ENCODE measurements at places on chromosomes 3 and 15. TPM values are rescaled to one million over a fixed set of nuclear protein-coding genes. Genes with fewer than 3 reads are reported as not detected.
A peak's percentile ranks its signal among the peaks of the same experiment; 100 is the strongest.

The LMAN1L gene
- 1.1 TPM for total RNA-seq

The CCR2 gene
- total RNA-seq: not detected

The ZBBX gene
- total RNA-seq: 0.49 TPM

The THSD4 gene
- 29.6 TPM for total RNA-seq

GRCh38 chr15:50377867-50378751 is 23.1 kb upstream of the GABPB1 start:
- no peak for DNase-seq
- no peak overlapping the region for H3K27ac ChIP-seq
- H3K4me1 ChIP-seq: no peaks in the 10 kb centered on the region
- no peaks in the 10 kb centered on the region for H3K27me3 ChIP-seq

DNA sequence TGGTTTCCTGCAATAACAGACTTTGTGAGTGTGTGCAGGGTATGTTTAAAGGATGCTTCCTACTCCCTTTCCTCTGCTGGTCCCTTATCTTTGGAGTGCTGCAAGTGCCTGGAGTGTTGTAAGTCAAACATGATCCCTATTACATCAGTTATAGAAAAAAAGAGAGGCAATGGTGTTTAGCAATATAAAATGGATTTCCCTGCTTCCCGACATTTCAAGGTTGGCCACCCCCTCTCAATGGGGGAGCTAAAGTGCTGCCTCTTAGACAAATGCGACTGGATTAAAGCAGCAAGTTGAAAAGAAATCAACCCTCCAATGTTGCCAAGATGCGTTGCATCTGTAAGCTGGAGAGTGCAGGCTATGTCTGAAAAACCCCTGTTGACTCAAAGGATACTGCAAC is 203.1 kb upstream of the WNT5A start:
- no peak for DNase-seq
- no peak overlapping the region for H3K4me3 ChIP-seq
- H3K4me1 ChIP-seq: no peaks in the 10 kb centered on the region
- no peaks in the 10 kb centered on the region for H3K27me3 ChIP-seq
- no peak overlapping the region for H3K27ac ChIP-seq

DNA sequence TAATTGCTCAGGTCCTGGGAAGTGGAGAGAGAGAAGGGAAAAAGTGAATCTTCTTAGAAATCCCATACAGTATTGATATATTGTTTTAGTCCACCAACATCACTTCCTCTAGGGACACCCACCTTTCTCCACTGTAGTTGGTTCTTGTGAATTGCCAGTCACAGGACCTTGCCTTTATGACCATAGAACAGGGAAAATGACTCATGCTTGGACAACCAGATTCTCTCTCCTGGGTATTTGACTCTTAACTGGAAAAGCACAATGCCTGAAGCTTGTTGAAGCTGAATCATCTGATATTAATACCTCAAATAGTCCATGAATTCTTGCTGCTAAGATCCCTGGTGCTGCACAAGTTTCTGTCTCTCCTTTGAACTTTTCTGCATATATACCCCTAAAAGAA is 32.5 kb upstream of the DCLK3 start:
- no peak for DNase-seq
- H3K27me3 ChIP-seq: peaks cover 53% of the 10 kb centered on the region
- no peaks in the 10 kb centered on the region for H3K36me3 ChIP-seq
- H3K4me1 ChIP-seq: no peaks in the 10 kb centered on the region
- H3K27ac ChIP-seq: no peak overlapping the region

DNA sequence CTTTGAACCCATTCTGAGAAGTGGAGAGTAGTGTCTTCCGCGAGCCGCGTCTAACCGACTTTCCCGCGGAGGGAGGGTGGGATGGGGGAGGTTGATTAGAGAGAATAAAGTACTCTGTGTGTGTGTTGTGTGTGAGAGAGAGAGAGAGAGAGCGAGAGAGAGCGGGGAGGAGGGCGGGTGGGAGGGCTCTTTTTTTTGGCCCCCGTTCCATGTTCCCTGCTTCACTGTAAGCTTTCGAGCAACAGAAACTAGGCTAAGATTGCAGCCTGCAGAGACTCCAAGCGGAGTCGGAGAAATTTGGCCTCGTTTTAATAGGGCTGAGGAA is 1.6 kb upstream of the MEIS2 start:
- peak overlapping the region; percentile 82 for H3K4me3 ChIP-seq
- no peaks in the 10 kb centered on the region for H3K4me1 ChIP-seq
- peaks cover 59% of the 10 kb centered on the region for H3K36me3 ChIP-seq
- no peak for DNase-seq
- H3K27ac ChIP-seq: peak overlapping the region; percentile 86
- no peaks in the 10 kb centered on the region for H3K27me3 ChIP-seq

GRCh38 chr3:51997935-51998596 is 2.4 kb upstream of the RPL29 start:
- peaks cover 38% of the 10 kb centered on the region for H3K36me3 ChIP-seq
- H3K27me3 ChIP-seq: peaks cover 10% of the 10 kb centered on the region
- peak; percentile 54 for DNase-seq
- H3K4me1 ChIP-seq: peaks cover 26% of the 10 kb centered on the region

DNA sequence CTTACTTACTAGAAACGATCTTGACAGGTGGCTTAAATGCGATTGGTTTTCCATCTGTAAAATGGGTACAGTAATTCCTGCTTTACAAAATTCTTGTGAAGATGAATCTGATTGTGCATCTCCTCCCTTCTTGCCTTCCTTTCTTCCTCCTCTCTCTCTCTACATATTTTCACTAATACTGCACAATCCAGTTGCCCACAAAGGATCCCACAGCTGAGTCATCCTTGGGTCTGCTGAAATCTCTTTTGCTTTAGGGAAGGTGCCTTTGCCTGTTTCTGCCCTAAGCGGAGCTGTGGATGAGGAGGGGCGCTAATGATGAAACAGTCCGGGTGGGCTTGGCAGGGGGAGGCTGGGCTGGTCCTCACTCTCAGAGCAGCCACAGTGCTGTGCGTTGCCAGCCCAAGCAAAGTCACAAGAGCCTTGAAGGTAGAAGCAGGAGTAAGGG is 46.1 kb downstream of the AMOTL2 start:
- DNase-seq: no peak
- H3K27me3 ChIP-seq: no peaks in the 10 kb centered on the region
- peaks cover 87% of the 10 kb centered on the region for H3K4me1 ChIP-seq
- no peak overlapping the region for H3K4me3 ChIP-seq
- peak overlapping the region; percentile 45 for H3K27ac ChIP-seq
- no peaks in the 10 kb centered on the region for H3K36me3 ChIP-seq

GRCh38 chr3:177483182-177483967 is 286.1 kb upstream of the TBL1XR1 start:
- no peak overlapping the region for H3K27ac ChIP-seq
- peaks cover 7% of the 10 kb centered on the region for H3K36me3 ChIP-seq
- H3K27me3 ChIP-seq: no peaks in the 10 kb centered on the region
- no peak overlapping the region for H3K4me3 ChIP-seq
- H3K4me1 ChIP-seq: peaks cover 22% of the 10 kb centered on the region

DNA sequence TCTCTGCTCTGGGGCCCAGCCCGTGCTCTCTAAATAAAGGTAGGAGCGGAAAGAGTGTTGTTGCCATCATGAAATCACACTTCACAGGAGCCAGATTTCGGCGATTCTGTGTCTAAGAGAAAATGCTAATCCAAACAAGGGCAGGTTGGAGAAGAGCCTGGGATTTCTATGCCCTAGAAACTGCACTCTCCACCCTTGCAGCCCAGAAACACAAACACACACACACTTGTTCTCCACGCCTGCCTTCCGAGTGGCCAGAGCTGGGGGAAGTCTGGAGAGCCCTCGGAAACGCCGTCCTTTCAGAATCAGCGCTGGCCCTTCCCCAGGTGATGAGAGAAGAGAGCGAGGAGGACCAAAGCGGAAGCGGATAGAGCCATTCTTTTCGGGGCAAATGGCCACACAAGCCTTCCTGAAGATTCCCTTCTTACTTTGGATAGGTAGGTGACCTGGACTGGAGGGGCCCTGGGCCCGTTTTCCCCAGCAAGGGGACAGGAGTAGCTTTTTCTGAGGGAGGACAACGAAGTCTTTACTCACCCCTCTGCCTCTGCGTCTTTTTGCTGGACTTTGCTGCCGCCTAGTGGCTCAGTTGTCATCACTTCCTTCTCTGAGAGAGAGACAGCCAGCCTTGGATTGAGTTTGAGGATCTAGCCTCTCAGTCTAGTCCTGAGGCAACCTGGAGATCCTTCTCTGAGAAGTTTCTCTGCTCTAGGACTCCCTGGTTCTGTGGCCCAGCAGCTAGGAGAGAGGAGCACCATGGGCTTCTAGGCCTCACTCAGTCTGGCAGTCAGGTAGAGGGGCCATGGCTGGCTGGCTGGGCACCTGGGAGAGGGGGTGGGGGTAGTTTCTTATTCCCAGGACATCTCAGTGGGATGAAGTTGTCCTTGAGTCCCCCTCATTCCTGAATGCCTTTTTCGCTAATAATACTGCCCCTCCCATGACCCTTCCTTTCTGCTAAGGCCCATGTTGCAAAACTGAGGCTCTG is 37.7 kb downstream of the SENP8 start:
- no peaks in the 10 kb centered on the region for H3K27me3 ChIP-seq
- H3K4me1 ChIP-seq: peaks cover 22% of the 10 kb centered on the region
- H3K4me3 ChIP-seq: peak overlapping the region; percentile 79

DNA sequence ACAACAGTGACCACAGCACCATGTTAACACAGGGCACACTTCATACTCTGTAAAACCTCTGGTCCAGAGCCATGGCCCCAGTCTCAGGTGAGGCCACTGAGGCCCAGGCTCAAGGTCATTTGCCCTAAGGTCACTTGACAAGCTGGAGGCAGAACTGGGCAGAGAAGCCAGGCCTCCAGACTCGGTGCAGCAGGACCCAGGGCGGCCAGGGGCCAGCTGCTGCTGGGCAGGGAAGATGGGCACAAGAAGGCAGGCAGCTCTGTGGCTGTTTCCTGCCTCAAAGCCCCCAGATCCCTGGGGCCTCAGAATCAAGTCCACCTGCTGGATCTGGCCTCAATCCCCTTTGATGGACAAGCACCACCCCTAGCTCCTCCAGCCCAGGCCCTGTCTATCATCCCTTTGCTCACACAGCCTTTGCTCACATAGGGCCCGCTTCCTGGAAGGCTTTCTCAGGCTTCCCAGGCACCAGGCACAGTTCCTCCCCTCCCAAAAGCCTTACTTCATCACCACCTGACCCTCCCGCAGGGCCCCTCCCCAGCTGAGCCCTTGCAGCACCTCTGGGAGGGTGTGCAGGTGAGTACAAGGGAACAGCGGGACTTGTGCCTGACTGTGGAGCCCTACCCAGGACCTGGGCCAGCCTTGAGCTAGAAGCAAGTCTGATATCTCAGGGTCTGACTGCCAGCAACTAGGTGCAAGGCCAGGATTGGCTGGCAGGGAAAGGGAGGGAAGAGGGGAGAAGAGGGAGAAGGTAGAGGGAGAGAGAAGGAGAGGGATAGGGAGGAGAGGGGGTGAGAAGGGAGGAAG is 38.0 kb upstream of the LINGO1 start:
- H3K4me1 ChIP-seq: no peaks in the 10 kb centered on the region
- H3K4me3 ChIP-seq: no peak overlapping the region
- H3K36me3 ChIP-seq: no peaks in the 10 kb centered on the region
- peaks cover 59% of the 10 kb centered on the region for H3K27me3 ChIP-seq
- H3K27ac ChIP-seq: no peak overlapping the region

DNA sequence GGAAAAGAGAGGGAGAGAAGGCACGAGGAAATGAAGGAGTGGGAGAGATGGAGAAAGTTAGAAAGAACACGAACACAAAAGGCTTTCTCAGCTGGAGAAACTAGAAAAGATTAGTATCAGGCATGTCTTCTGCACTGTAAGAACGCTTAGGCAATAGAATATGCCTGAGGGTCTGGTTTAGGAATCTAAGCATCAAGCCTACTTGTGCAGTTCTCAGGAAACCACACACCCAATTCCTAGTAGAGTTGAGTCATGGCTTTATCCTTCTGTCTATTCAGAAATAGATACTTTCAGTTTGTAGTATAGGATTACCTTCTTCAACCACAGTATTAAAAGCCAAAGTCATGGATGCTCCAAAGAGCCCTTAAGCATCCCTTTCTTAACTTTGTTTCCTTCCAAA is 969.4 kb downstream of the NTRK3 start:
- no peaks in the 10 kb centered on the region for H3K36me3 ChIP-seq
- H3K4me1 ChIP-seq: no peaks in the 10 kb centered on the region
- H3K4me3 ChIP-seq: no peak overlapping the region
- no peak overlapping the region for H3K27ac ChIP-seq

DNA sequence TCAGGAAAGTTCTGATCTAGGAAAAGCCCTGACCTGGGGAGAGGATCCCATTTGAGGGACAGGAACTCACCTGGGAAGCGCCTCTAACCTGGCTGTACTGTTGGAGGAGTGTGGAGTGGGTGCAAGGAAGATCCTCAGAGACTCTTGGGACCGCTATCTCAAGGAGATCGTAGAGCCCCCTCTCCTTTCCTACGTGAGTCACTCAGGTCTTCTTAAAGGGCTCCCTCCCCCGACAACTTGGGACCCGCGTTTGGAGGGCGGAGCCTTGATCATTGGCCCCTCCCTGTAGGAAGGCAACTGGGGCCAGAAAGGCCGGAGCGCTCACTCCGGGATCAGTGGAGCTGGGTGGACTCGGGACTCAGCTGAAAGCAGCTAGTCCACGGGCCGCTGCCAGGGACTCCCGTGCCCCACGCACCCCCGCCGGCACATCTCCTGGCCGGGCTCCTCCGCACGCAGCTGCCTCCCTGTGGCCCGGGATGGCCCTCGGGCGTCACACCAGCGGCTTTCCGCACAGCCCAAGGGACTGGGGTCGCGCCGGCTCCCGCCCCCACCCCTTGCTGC is 520 bp downstream of the SLC26A6 start:
- H3K27me3 ChIP-seq: no peaks in the 10 kb centered on the region
- H3K27ac ChIP-seq: no peak overlapping the region
- peak overlapping the region; percentile 72 for H3K4me3 ChIP-seq
- H3K4me1 ChIP-seq: no peaks in the 10 kb centered on the region
- H3K36me3 ChIP-seq: peaks cover 35% of the 10 kb centered on the region

- H3K36me3 ChIP-seq: no peaks in the 10 kb centered on the region
- no peak overlapping the region for H3K27ac ChIP-seq
- no peaks in the 10 kb centered on the region for H3K4me1 ChIP-seq
- H3K4me3 ChIP-seq: no peak overlapping the region
- no peak for DNase-seq
Observed at GRCh38 chr3:150097588-150097890, 126.8 kb upstream of the PFN2 start.

GRCh38 chr3:64588380-64588779 is 99.4 kb downstream of the ADAMTS9 start:
- no peaks in the 10 kb centered on the region for H3K4me1 ChIP-seq
- no peaks in the 10 kb centered on the region for H3K27me3 ChIP-seq
- H3K27ac ChIP-seq: no peak overlapping the region
- no peak for DNase-seq
